ENCODE measurements at places on chromosomes 7 and 10.
A peak's percentile ranks its signal among the peaks of the same experiment; 100 is the strongest.

- no peak for DNase-seq
Measured at GRCh38 chr7:132622081-132622480, 45.8 kb upstream of the PLXNA4 start.

GRCh38 chr10:16673443-16673842 lies 143.8 kb downstream of the RSU1 start:
- no peak for DNase-seq

GRCh38 chr7:97873606-97874005 lies 1.4 kb upstream of the ASNS start:
- DNase-seq = no peak

DNA sequence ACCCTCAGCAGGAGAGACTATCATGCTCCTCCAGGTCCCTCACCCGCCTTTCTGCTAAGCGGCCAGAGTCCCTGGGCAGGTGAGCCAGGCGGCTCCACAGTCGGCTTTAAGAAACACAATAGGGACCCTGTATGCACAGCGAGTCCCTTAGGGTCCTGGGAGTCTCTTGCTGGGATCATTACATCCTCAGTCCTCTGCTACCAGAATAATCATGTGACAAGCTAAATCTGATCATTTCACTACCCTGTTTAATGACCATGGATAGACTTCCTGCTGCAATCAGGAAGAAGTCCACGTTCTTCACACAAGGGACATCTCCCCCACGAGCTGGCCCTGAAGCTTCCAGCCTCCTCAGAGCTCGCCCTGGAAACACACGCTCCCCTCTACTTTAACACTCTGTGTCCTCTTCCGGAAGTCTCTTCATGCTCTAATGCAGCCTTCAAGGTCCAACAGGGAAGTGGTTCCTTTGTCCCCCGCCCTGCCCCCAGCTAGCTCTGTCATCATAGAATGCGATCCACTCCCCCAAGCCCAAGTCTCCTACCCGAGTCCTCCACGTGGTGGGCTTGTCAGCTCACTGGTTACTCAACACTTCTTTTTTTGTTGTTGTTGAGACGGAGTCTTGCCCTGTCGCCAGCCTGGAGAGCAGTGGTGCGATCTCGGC lies 101.5 kb downstream of the RNF216 start:
- DNase-seq = no peak

DNA sequence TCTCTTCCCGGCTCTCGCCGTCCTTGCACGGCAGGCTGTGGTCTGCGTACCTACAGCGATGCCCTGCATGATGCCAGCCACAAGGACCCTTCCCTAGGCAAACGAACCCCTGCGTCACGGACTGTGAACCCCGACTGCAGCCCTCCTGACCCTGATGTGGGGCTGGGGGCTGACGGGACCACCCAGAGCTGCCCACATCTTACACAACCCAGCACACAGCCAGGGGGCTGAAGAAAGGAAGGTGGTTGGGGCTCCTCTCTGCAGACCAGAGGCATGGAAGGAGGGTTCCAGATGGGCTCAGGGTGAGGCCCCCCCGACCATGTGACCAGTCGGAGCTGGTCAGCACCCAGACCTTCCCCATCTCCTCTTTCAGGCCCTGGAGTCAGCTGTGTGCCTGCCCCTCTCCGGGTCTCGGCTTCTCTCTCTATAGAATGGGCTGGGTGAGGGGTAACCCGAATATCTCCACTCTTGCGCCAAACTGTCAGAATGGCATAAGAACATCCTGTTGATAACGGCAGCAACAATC lies 41.4 kb downstream of the EBF3 start:
- no peak for DNase-seq

GRCh38 chr10:79532-80215 lies 30.6 kb upstream of the TUBB8 start:
- DNase-seq = peak; percentile 4

DNA sequence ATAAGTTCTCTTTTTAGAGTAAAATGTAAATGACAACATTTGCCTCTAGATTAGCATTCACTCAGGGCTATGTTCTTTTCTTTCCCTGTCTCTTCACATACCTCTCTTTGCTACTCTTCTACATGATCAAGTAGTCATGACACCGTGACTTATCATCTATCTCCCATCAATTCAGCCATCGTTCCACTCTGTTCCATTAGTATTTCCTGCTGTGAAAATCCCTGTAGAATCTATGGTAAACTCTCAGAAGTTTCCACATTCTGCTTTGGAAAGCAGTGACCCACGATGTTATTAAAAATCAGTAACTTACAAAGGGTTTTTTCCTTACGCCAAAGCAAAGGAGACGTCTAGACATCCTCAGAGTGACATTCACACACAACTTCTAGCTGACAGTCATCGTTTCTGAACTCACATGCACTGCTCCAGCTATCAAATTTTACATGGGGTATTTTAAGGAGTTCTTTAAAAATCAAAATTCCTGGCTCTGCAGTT lies 135.6 kb downstream of the SEMA3C start:
- no peak for DNase-seq

Measured in activated CD8-positive, alpha-beta T cell treated with anti-CD3 and anti-CD28 coated beads, Interleukin-2, amount 10 ng/mL, durations not matched to agents 7 days and 5 days (primary cell).